ENCODE measurements at places on chromosomes 5 and 9.
A peak's percentile ranks its signal among the peaks of the same experiment; 100 is the strongest.

DNA sequence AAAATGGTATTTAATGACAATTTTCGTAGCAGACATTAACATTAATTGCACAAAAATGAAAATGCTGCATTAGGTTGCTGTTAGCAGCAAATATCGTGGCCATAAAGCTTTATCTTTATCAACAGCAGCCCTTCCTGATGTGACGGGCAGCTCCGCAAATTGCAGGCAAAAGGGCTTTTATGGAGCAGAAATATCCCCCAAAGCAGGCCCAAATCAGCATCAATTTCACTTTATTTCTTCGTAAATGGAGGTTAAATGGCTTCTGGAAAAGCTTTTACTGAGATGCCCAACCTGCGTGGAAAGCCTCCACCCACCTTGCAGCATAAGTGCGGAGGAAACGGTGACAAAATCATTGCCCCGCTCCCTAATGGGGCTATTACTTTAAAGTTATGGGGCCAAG, 77.9 kb upstream of the BARHL1 start:
- DNase-seq, result no peak

DNA sequence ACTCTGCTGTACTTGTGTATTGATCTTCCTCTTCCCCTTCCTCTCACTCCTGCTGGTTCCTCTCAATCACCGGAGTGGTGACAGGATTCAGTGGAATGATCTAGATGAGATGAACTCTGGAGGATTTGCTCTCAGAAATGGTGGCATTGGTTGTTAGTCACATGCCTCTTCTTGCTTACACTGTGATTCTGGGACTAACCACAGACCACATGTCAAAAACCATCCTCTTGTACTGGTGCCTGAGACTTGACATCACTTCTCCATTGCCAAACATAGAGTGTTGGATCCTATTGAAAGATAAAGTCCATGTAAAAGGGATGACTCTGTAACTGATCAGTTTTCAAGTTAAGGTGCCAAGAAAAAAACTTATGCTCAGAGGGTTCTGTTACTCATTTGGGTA, 506.5 kb downstream of the DMAC1 start:
- no peak for DNase-seq

- no peak for DNase-seq
Measured at GRCh38 chr5:58025809-58026208, 434.1 kb downstream of the PLK2 start.

DNA sequence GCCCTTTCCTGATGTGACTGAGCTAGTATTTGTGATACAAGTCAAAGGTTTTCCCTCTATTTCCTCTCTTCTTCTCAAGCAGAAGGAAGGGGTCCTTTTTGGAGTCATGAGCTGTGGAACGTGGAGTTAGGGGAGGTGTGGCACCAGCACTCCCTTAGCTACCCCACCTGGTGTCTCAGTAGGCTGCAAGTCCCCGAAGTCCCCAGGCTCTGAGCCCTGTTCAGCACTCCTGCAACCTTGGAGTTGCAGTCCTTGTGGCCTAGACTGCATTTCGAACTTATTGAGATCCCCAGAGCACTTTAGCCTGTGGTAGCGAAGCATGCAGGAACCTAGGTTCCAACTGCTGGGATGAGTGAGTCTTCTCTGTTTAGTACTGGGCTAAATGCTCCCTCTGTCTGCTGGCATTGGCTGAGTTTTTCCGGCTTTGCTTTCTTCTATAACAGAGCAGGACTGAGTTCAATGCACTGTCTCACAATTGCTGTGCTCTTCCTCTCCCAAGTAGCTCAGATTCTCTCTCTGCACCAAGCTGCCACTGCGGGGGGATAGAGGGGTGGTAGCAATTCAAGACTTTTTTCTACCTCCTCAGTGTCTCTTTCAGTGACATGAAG, 600.7 kb upstream of the CDH9 start:
- DNase-seq, result no peak

DNA sequence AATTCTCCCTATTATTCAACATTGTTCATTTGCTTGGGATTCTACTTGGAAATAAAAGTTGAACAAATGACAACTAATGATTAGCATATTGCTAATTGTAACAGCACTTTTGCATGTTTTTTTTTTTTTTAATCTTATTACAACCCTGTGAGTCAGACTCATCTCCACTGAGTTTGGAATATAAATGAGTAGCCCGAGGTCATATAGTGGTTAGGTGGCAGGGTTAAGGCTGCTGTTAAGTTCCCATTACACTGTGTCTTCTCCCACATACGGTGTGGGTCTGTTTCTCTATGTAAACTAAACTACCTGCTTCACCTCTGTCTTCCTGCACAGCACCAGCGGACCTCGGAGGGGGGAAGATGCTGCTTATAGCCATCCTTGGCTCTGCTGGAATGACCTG, 92.4 kb downstream of the EQTN start:
- DNase-seq, result no peak

GRCh38 chr5:103532086-103532734, 30.4 kb downstream of the NUDT12 start:
- DNase-seq, result no peak

- DNase-seq, result peak; percentile 65
Measured at GRCh38 chr5:176157656-176158055, 80.6 kb upstream of the SIMC1 start.

GRCh38 chr5:128586848-128587247, 48.8 kb upstream of the FBN2 start:
- peak; percentile 83 for DNase-seq

GRCh38 chr5:115297031-115297430, 577 bp upstream of the CCDC112 start:
- peak; percentile 30 for DNase-seq

GRCh38 chr9:18382243-18382642, 91.7 kb upstream of the ADAMTSL1 start:
- DNase-seq, result peak; percentile 28

DNA sequence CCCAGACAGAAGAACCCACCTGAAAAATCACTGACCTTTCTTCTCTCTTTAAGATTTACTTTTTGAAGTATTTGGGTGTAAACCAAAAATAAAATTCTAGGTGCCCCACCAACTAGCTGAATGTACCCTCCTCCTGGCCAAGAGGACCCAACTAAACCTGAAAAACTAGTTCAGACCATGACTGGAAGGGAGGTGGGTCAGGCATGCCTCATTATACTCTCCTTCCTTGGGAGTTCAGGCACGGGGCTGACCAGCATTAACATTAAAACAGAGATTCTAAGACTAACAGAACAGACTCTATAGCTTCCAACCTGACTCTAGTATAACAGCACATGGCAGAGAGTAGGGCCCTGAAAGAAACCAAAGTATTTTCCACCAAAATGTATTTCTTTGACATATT, 61.4 kb downstream of the CERT1 start:
- DNase-seq, result no peak

DNA sequence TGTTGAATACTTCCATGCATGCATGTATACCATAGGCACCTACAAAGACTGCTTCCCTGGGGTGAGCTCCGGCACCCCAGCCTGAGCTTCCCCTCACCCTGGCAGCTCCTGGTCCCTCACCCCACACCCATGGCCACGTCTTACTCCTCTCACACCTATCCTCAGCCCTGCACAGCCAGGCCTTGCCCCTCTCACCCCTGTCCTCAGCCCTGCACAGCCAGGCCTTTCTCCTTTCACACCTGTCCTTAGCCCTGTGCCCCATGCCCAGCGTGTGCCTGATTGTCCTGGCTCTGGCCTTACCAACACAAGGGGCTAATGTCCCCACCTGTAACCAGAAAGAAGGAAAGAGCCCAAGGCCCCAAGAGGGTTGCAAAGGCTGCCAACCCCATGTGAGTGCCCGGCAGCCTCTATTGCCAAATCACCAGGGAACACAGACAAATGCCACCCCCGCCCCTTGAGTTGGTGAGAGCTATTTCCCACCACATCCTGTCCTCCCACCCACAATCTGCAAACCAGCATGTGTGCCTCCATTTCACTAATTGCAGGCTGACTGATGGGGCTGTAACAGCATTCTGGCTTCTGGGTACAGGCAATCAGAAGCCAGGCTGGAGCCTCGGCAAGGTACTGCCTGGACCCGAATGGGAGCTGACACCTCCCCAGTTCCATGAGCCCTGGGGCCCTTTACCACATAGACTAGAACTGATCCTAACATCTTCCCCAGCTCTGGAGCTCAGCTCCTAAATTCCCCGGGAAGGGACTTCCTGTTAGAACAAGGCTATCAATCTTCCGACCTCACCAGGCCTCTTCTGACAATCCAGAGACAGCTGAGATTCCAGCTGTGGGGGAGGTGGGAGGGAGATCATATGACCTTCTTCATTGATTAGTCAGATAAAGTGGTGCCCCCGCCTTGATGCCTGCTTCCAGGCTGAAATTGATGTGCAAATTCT, 78.2 kb downstream of the FAM114A2 start:
- DNase-seq, result peak; percentile 37

GRCh38 chr9:98992107-98992884, 48.6 kb downstream of the COL15A1 start:
- no peak for DNase-seq

DNA sequence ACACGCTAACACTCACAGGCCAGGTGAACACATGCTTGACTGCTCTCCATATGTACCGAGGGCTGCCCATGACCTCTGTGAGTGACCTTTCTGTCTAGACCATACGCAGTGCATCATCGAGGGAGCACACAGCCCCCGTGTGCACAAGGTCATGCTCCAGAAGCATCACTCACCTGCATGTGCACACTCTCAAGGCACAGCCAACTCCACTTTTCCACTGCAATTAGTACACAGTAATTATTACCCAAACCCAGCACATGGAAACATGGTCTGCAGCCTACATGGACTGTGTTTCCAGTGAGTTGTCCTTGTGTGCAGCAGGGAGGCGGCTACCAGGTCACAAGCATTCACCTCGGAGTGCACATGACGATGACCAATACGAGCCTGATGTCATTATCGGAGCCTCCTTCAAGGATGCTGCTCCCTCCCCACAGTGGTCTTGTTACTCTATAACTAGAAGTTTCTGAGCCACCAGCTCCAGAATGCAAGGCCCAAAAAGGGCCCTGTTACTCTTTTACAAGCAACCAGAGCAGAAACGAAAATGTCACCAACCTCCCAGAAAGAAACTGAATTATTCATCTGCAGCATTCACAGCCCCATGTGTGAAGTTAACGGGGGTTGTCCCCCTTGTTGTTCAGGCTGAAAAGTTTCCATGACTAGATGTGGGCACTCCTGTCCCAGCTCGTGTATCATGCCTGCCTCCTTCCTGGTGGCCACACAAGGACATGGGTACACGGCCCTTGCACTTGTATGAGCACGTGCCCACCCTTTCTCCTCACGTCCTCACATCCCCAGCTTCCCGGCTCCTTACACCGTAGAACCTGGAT, 31.2 kb downstream of the SEMA4D start:
- DNase-seq, result no peak

DNA sequence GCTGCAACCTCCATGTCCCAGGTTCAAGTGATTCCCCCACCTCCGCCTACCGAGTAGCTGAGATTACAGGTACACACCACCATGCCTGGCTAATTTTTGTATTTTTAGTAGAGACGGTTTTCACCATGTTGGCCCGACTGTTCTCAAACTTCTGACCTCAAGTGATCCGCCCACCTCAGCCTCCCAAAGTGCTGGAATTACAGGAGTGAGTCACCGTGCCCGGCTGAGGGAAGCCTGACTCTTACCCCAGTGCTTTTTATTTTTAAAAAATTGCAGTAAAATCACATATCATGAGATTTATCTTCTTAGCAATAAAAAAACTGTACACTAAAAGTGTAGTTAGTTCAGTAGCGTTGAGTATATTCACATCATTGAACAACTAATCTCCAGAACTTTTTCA, 105.3 kb downstream of the SLIT3 start:
- peak; percentile 43 for DNase-seq

DNA sequence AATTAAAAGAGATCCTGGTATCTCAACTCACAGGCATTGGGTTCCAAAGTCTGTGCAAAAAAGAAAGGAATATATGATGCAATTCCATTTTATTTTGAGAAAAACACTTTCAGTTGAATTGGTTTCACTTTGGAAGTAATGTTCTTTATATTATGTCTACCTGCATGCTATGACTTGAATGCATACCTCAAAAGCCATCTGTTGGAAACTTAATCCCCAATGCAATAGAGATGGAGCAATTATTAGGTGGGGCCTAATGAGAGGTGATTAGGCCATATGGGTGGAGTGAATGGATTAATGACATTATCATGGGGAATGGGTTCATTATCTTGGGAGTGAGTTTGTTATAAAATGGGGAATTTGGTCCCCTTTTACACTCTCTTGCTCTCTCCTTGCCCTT, 293.3 kb downstream of the CSNK1G3 start:
- DNase-seq, result no peak

All from fibroblast of skin of back (primary cell).